ENCODE measurements at places on chromosomes 1 and 21.

DNA sequence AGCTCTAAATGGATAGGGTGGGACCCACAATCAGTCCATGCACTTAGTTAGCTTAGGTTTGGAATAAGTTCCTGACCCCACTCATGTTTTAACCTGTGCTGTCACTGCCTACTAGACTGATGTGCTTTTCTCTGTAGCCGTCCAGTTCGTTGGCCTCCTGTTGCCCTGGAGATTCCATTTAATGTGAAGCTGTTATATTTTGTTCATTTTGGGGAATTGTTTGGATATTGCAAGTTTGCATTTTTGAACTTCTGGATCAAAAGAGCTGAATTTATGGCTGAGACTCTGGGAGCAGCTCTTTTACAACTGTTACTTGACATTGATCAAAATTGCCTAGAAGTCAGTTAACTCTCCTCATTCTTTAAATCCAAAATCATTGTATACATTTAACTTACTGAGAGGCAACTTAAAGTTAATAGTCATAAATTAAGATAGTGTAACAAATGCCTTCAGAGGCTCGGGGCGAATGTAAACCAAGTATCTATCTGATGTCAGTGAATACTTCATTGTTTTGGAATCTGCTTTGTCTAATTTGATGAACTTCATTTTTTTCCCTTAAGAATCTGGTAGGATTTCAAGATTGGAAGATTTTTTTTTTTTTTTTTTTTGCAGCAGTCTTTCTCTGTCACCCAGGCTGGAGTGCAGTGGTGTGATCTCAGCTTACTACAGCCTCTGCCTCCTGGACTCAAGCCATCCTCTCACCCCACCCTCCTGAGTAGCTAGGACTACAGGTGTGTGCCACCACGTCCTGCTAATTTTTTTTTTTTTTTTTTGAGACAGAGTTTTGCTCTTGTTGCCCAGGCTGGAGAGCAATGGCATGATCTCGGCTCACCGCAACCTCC is 38.1 kb downstream of the MIGA1 start:
- DNase-seq = no peak

DNA sequence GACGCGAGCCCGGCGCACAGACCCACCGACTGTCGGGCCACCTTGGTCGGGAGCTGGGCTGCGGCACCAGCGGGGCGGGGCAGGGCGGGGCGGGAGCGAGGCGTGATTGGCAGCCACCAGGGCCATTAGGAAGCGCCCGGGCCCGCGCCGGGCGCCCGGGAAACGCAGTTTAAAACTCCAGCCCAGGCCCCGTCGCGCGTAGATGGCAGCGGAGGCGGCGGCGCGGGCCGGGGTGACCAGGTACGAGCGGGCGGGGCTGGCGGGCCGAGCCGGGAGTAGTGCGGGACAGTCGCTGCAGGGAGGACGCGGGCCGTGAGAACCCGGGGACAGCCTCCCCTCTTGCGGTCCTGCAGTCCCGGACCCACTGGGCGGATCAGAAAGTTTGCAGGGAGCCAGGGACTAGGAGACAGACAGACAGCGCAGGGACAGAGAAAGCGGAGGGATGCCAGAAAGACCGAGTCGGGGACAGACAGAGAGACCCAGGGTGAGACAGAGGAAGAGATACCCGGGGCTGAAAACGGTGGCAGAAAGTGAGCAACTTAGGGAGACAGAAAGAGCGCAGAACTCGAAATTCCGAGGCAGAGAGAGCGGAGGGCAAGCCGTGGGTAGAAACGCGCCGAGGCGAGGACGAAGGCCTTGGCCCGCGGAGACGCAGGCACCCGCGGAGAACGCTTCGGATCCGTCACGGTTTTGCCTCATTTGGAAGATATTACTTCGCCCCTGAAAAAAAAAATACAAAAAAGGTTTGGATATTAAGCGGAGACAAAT is at the start of gene DMBX1:
Gene DMBX1, plus strand, starts transcription at position 199 of the 768 bp plus-strand sequence. CDS start 17,175 bp downstream, outside the sequence.
- DNase-seq = no peak

DNA sequence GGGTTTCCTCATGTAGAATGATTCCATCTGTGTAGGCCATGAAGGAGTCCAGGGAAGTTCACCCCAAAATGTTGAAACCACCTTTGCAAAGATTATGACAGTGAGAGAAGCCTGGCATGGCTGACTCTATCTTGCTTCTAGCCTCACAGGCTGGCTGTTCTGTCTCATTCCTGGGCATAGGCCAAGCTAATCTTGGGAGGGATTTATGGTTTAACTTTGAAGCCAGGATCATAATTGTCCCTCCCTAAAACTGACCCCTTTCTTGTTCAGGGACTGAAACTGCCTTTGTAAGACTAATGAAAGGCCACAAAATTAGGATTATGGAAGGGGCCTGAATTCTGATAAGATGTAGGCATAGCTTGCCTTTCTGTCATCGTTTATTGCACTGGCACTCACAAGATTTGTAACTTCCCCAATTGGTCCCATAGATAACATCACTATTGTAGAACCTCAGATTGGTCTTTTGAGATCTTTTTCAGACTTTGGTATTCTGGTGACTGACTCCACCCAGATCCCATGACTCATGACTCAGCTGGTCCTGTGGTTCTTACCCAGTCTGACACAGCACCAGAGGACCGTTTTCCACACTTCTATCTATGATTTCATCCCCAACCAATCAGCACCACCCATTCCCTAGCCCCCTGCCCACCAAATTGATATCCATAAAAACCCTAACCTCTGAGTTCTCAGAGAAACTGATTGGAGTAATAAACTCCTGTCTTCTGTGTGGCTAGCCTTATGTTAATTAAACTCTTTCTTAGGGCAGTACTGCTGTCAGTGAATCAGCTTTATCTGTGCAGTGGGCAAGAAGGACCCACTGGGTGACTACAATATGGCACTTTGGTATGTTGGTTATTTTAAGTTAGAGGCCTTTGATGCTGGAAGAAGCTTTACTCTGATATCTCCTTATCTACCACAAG is 13.6 kb upstream of the LAMTOR5 start:
- DNase-seq = peak; percentile 22

- DNase-seq = no peak
These were observed 14.6 kb upstream of the TMEM61 start for GRCh38 chr1:54965624-54966340.

DNA sequence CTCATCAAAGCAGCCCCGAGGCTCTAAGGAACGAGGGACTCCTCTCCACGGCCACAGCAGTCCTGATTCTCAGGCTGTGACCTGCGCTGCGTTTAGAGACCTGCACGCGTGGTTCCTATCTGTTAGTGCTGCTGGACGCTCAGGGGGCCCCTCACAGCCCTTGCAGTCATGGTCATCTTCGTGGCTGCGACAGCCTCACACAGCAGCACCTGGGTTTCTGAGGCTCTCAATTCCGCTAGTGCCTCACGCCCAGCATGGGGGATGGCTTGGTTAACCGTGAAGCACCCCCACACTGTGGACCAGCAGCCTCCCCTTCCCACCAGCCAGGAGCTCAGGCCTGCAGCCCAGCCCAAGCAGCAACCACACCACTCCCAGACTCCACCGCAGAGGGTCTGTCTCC is 7.8 kb downstream of the MORN1 start:
- DNase-seq = no peak

DNA sequence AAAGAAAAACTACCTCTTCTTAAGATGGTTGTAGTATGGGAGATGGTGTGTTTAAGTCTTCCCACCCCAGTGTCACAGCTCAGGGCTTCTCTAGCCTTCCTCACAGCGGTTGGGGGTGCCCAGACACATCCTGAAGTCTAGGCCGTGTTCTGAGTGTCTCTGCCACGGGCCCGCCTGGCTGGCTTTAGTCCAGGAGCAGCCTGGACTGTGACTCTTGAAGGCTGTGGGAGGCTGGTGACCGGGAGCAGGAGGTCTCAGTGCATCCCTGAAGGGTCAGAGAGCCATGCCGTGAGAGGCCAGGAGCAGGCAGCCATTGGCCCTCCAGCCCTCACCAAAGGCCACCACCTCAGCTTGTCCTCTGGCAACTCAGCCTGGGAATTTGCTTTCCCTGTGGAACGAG is 4.5 kb downstream of the EPHX1 start:
- DNase-seq = no peak

DNA sequence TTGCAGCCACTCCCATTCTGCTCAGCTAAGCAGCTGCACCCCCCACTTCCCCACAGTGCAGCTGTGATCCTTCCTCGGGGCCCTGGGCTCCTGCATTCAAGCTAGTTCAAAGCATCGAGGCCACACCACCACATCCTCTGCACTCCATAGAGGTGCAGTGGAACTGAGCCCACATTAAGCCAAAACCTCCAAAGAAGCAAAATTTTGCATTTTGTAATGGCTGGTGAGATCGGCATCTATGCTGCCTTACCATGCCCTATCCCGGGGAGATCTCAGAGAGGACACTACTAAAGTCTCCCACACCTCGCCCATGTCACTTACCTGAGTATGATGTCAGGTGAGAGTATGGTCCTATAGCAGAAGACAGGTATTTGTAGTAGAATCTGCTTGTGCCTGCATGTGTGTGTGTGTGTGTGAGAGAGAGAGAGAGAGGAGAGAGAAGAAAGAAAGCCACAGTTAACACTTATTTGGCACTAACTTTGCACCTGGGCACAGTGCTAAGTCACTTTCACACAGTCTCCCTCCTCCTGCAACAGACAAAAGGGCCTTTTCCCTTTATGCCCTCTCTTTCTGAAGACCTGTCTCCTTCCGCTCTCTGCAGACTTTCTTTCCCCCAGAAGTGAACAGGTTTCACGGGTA is 89.8 kb downstream of the KIF14 start:
- DNase-seq = no peak

DNA sequence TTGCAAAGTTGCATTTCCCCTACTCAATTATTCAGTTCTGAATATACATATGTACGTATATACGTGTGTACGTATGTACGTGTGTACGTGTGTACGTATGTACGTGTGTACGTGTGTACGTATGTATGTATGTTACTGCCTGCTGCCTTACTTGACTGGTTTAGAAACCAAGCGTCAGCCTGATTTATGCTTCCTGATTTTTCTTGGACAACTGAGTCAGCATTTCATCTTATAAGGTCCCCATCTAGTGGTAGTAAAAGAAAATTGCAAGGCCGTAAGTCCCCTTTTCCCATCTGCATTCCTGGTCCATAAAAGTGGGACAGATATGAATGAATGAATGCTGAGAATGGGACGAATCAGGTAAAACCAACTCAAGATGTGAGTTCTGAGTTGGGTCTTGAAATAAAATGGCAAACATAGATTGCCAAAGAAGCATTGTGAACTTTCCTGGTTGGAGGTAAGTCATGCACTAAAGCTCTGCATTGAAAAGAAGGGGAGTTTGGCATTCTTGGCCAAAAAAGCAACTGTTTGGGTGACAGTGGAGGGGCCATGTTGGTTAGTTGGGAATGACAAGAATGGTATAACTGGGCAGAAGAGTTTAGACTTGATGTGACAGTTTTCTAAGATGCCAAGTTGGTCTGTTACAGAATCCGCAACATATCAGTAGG is 76.4 kb upstream of the DNAH14 start:
- no peak for DNase-seq

DNA sequence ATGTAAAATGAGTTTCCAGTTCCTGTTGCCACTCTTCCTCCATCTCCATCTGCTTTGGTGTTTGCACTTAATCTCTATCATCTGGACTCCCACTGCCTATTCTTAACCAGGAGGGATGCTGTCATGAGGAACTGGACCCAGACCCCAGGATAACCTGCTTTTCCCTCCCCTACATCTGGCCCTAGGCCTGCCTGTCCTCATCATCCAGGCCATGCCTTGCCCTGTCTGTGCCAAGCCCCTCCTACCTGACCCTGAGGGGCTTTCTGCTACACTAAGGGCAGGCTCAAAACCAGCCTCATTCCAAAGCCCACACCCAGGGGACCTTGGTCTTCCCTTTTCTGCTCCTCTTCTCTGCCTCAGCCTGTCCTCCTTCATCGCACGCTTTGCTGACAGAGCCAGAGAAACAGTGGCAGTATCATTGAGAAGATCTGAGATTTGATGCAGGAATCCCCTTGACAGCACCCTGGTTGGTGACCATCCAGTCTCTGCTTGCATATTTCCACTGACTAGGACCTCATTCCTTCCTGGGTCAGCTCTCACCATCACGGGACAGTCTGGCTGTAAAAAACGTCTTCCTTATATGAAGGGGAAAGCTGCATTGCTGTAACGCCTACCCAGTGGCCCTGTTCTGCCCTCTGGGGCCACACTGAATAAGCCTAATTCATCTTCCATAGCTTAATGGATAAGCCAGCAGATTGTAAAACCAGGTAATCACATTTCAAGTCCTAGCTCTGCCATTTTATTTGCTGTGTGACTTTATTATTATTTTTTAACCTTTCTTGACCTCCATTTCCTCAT is 38.8 kb downstream of the PLXNA2 start:
- no peak for DNase-seq

- DNase-seq = no peak
These were observed 222.5 kb downstream of the SLC45A1 start for GRCh38 chr1:8540261-8540941.

DNA sequence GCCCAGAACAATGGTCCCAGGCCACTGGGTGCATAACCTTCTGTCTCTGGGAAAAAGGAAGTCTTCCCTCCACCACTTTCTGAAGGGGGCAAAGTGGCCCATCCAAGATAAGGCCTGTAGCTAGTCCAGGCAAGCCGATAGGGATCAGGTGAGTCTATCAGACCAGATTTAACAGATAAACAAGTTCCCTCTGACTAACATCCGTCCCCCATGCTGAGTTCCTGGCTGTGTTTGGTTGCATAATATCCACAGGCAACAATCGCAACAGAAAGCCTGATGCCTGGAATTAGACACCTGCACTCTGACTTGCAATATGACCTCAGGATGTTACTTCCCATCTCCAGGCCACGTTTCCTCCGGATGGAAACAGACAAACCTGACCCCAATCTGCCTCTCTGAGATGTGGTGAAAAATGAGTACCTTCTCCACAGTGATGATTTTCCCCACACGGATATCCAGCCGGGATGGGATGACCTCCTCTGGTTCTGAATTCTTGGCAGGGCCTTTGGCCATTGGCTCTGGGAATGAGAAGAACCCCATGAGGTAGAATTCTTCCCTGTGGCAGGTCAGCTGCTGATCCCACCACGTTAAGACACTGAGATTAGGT is 36.4 kb downstream of the YARS1 start:
- DNase-seq = no peak

- no peak for DNase-seq
These were observed 206.5 kb downstream of the ZP4 start for GRCh38 chr1:237684236-237684635.

GRCh38 chr21:45869121-45870007 is 112.2 kb upstream of the COL6A1 start:
- peak; percentile 46 for DNase-seq

GRCh38 chr1:221449801-221450470 is 292.0 kb downstream of the DUSP10 start:
- DNase-seq = no peak

DNA sequence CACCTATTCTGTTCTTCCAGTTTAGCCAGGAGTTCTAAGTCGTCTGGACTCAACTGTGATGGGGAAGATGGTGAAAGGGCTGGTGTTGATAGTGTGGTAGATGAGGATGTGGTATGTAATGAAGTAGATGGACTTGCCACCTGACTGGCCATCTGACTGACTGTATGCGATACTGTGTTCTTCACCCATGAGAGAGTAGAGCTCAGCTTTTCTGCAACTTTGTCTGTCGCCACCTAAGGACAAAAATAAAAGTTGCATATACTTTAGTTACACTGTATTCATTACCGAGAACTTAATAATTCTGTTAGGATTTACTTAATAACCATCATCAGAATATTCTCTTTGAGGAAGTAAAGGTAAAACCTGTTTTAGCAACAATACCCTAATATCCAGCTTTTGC is 48.5 kb downstream of the EVI5 start:
- no peak for DNase-seq

- DNase-seq = no peak
These were observed 3.8 kb upstream of the MYOG start for GRCh38 chr1:203089651-203090045.

All from non-pigmented ciliary epithelial cell (primary cell).